Kidney capillary endothelial cell (primary cell): ENCODE measurements at places on chromosomes 7 and 10.

DNA sequence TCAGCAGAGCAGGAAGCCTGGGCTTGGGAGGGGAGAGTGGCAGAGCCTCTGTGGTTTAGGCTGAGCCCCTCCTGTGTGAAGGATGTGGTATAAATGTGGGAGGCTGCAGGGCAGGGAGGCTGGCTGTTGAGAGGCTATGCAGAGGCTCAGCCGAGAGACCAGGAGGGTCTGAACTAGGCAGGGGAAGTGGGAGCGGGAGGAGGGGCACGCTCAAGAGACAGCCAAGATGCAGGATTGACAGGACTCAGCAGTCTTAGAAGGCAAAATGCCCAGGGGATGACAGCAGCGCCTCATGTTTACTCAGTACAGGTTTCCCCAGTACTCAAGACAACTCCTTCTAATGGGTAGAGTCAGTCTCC is 24.3 kb downstream of the BTBD16 start:
- DNase-seq, result no peak

GRCh38 chr7:31860925-31861324 is 173.9 kb downstream of the PPP1R17 start:
- no peak for DNase-seq

DNA sequence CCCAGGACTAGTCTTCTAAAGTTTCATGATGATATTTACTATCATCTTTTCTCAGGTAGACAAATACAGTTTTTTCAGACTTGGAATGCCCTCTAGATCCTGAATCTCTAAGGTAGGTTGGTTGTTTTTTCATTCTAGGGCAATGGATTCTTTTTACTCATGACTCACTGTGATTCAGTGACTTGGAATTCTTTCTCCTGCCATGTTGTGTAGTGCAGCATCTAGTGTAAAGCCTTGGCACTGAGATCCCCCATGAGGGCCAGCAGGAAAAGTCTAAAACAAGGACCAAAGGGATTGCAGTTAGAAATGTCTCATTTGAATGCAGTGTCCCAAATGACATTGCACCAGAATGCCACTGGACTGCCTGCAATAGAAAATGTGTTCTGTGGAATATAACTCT is 430.4 kb downstream of the NEBL start:
- no peak for DNase-seq

GRCh38 chr7:158108646-158109293 is 478.9 kb downstream of the PTPRN2 start:
- DNase-seq, result no peak

- DNase-seq, result no peak
Measured at GRCh38 chr10:124888262-124888661, 53.7 kb upstream of the ZRANB1 start.
